Activated CD8-positive, alpha-beta T cell treated with anti-CD3 and anti-CD28 coated beads, Interleukin-2, amount 10 ng/mL, durations not matched to agents 7 days and 5 days (primary cell): ENCODE measurements at places on chromosomes 4 and X.

DNA sequence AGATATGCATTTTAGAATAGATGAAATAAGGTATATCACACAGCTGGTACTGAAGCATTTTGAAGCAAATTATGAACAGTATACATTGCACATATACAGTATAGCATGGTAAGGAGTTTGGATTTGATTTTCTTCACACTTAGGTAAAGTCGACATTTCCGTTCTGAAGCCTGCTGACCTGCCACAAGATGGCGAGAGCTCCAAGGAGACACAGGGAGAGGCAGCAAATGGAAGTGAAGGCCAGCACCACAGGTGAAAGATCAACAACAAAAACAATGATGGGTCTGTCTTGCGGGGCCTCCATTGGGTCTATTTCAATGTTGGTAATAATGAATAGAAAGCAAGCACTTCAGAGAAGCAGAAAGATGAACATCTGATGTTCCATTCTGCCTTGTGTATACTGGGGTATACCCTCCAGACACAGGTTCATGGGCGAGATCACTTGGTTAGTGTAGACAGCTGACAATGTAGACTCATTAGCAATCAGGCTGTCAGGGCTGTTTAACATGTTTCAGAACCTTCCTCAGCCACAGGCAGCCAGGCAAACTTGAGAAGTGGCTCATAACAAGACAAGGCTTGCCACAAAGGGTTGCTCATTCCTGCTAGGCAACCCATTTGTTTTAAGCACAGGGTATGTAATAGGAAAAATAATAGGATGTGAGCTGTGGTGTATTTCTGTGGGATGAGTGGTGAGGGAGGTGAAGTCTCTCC, 21.4 kb upstream of the NOX1 start:
- no peaks in the 10 kb centered on the region for H3K36me3 ChIP-seq
- DNase-seq, result no peak
- no peaks in the 10 kb centered on the region for H3K4me1 ChIP-seq
- H3K27ac ChIP-seq, result no peak overlapping the region

DNA sequence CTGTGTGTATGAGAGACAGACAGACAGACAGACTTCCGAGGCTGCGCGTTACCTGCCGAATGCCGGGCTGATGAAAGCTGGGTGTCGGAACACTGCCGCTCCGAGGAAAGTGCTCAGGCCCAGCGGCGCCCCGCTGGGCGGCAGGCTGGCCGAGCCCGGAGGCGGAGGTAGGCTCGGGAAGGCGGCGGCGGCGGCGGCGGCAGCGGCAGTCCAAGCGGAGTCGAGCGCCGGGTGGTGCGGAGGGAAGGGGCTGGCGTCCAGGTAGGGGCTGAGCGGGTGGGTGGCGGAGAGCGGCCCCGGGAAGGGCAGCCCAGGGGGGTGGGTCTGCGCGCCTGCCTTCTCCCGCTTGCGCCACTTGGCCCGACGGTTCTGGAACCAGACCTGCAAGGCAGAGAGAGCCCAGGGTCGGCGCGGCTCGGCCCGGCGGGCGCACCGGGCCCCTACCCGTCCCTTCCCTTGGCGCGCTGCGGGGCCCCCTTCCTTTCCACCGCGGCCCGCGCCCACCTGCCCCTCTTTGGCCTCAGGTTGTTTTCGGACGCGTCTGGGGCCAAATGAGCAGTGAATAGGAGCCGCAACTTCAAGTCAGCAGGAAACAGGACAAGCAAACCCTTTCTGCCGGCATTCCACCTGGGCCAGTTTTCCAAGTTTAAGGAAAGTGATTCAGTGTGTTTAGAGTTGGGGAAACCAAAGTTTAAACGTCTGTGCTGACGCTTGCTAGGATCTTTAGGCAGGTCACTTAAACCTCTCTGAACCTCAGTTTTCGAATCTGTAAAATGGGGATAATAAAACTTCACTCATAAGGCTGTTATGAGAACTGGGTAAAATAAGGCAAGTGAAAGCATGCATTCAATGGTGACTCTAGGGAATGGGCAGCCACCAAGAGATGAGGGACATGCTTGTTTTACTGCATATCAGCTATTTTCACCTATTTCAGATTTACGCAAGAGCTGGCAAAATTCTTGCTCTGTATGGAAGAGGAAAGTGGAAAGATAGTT, 8.4 kb downstream of the ARX start:
- peaks cover 62% of the 10 kb centered on the region for H3K27me3 ChIP-seq
- no peak for DNase-seq

DNA sequence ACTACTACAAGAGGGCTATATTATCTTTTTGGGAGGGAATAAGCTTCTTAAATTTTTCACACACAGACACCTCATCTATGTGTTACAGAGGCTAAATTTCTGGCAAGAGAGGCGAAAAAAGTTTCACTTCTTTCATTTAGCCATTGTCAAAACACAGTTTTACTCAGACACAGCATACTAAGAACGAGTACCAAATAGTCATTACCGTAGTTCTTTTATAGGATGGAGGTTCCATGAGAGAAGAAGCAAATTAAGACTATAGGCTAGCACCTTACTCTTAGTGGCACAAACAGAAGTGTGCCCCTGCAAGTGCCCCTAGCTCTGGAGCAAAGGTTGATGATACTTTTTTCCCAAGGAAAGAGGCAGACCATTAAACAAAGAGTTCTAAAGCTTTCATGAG, 26.2 kb downstream of the UGT2B7 start:
- no peaks in the 10 kb centered on the region for H3K27me3 ChIP-seq
- no peak for DNase-seq
- H3K27ac ChIP-seq, result no peak overlapping the region
- H3K36me3 ChIP-seq, result no peaks in the 10 kb centered on the region

DNA sequence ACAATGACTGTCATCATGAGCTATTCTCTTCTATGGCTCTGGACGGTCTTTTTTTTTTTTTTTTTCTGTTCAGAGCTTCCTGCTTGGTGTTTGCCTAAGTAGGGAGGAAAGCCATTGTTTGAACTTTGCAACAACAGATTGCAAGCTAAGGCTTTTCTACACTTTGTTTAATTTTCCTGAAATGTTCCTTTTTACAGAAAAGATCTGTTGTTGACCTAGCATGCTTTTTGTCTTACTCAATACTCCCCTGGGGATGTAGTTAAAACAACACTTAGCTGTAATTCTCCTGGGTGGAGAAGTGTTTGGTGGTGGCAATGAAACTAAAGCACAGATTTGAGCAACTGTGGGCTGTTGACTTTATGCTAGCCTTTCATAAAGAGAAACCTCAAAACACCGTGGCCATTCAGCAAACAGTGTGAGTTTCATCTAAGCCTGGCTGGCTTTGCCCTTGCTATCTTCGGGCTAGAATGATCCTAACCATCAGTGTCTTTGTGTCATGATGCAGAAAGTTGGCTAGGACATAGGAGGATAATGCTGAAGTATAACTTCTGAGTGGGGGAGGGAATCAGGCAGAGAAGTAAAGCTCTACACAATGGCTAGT, 110.5 kb downstream of the ANXA3 start:
- peak overlapping the region; percentile 17 for H3K27ac ChIP-seq
- H3K27me3 ChIP-seq, result peaks cover 2% of the 10 kb centered on the region
- H3K4me1 ChIP-seq, result peaks cover 61% of the 10 kb centered on the region
- H3K36me3 ChIP-seq, result peaks cover 4% of the 10 kb centered on the region
- DNase-seq, result no peak

- no peak for DNase-seq
- no peak overlapping the region for H3K4me3 ChIP-seq
- H3K27me3 ChIP-seq, result peaks cover 14% of the 10 kb centered on the region
- H3K27ac ChIP-seq, result no peak overlapping the region
- H3K4me1 ChIP-seq, result no peaks in the 10 kb centered on the region
- H3K36me3 ChIP-seq, result no peaks in the 10 kb centered on the region
Measured at GRCh38 chr4:138871555-138871875, 144.1 kb upstream of the NOCT start.

DNA sequence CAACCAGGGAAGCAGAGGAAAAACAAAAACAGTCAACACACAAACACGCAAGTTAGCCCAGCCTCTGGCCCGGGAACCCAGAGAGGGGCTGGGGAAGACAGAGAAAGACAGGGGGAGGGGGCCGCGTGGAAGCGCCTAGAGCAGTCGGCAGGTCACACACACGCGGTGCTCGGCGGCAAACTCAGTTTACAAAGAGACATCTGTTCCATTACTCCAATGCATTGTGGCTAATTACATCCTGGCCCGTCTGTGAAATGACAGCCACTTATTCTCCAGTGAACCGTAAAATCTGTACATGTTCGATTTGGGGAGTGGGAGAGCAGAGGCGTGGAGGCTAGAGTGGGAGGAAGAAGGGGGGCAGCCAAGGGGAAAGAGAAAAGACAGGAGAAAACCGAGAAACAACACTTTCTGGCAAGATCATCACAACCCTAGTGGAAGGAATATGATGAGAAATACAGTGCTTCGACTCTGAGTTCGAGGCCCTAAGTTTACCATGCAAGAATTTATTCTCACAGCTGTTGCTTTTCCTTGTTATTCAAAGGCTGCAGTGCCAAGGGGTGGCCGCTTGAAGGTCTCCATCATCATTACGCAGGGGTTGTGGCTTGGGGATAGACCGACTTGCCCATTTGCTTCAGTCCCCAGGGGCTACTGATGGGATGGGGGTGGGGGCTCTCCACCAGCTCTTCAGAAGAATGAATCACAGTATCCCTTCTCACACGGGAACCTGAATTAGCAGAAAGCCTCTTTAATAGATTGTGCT, 167.7 kb downstream of the MGST2 start:
- H3K4me3 ChIP-seq, result no peak overlapping the region
- no peak overlapping the region for H3K27ac ChIP-seq
- no peaks in the 10 kb centered on the region for H3K4me1 ChIP-seq
- H3K36me3 ChIP-seq, result no peaks in the 10 kb centered on the region
- H3K27me3 ChIP-seq, result no peaks in the 10 kb centered on the region
